ENCODE measurements at places on chromosomes 16 and 17.

GRCh38 chr16:81151648-81152310 lies 55.6 kb upstream of the GCSH start:
- DNase-seq: no peak

DNA sequence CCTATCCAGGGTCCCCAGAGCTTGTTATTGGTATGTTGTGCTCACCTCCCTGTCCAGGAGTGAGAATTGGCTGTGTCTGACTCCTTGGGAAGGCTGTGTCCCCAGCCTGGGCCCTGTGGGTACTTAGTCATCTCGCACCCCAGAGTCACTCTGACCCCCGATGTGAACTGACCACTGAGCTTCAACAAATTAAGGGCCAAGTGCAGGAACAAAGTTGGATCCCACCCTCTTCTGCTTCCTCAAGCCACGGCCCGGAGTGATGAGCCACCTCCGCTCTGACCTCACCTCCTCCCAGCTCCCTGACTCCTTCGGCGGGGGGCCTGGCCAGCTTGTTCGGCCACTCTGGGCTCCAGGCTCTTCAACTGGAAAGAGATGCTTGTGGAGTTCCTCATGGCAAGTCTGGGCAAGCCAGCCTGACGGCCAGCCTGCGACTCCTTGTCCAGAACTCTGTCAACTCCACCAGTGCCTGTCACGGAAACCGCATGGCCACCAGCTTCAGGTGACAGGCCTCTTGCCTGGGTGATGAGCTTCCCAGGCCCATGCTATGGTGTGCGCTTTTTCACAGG lies 22.3 kb upstream of the MPRIP start:
- no peak for DNase-seq

DNA sequence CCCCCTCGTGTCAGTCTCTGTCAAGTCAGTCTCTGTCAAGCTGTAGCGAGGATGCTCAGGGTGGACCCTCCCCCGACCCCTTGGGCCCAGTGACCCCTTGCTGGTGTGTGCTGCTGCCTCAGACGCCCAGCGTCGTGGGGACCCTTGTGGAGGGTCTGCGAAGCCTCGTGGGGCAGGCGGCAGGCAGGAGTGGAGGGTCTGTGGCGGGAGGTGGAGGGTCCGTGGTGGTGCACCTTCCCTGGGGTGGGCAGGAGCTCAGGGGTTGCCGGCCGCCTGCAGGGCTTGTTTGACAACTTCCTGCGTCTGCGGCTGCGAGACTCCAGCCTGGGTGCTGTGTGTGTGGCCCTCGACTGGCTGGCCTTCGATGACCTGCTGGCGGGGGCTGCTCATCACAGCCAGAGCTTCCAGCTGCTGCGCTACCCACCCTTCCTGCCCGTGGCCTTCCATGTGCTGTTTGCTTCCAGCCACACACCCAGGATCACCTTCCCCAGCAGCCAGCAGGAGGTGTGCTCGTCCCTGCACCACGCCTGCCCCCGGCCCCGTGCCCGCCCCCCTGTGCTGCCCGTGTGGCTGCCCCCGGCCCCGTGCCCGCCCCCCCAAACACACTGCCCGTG lies 5.6 kb downstream of the GNG13 start:
- DNase-seq: no peak

DNA sequence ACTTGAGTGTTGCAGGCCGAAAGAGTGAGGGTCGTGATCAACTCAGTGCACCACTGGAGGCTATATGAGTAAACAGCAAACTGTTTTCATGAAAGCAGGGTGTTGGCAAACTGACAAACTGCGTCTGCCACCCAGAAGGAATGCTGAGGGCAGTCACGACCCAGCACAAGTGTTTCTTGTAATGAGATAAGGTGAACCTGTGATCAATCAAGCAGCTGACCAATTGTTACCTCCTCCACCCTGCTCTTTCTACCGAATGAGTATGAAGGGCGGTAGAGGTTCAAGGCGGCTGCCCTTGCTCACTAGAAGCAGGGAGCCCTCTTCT lies 5.5 kb upstream of the SRL start:
- no peak for DNase-seq

Measured in retinal pigment epithelial cell (primary cell).